ENCODE measurements at places on chromosomes 5 and 9.
A peak's percentile ranks its signal among the peaks of the same experiment; 100 is the strongest.

GRCh38 chr9:124191691-124192395 is 65.9 kb upstream of the NEK6 start:
- peaks cover 3% of the 10 kb centered on the region for H3K4me1 ChIP-seq

- no peaks in the 10 kb centered on the region for H3K36me3 ChIP-seq
- H3K27ac ChIP-seq, result no peak overlapping the region
- H3K27me3 ChIP-seq, result peaks cover 30% of the 10 kb centered on the region
- peaks cover 13% of the 10 kb centered on the region for H3K4me1 ChIP-seq
- no peak for DNase-seq
These were observed 140.2 kb downstream of the HSD17B3 start for GRCh38 chr9:96161819-96162218.

- no peaks in the 10 kb centered on the region for H3K4me1 ChIP-seq
- no peak overlapping the region for H3K4me3 ChIP-seq
- peaks cover 16% of the 10 kb centered on the region for H3K27me3 ChIP-seq
These were observed 20.6 kb upstream of the SCAMP1 start for GRCh38 chr5:78339617-78340436.

DNA sequence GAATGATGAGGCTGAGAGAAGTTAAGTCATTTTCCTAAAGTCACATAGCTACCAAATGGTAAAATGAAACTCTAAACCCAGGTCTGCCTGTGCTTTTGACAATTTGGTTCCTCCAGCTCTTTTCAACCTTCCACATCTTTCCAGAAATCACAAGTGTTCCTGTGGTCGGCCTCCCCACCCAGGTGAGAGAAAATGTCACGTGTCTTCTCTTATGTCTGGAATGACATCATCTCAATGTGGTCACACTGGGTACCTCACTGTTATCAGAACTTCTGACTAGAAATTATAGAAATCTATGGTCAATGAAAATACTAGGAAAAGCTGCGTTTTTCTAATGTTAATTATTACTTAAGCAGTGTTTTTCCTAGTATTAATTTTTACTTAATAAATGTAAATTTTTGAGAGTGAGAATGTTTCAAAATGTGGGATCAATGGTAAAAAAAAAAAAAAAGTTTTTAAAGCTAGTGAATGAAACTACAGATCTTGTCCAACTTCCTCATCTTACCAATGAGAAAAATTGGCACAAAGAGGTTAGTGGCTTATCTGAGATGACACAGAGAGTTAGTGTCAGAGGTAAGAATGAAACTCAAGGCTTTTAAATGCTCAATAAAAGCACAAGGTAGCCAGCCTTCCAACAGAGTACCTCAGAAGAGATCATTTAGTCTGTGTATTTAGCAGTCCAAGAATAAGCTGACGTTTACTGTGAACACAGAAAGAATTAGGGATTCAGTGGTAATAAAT is 228.7 kb upstream of the NR4A3 start:
- DNase-seq, result no peak
- H3K27ac ChIP-seq, result no peak overlapping the region
- peaks cover 3% of the 10 kb centered on the region for H3K36me3 ChIP-seq
- H3K4me1 ChIP-seq, result peaks cover 20% of the 10 kb centered on the region
- no peak overlapping the region for H3K4me3 ChIP-seq

DNA sequence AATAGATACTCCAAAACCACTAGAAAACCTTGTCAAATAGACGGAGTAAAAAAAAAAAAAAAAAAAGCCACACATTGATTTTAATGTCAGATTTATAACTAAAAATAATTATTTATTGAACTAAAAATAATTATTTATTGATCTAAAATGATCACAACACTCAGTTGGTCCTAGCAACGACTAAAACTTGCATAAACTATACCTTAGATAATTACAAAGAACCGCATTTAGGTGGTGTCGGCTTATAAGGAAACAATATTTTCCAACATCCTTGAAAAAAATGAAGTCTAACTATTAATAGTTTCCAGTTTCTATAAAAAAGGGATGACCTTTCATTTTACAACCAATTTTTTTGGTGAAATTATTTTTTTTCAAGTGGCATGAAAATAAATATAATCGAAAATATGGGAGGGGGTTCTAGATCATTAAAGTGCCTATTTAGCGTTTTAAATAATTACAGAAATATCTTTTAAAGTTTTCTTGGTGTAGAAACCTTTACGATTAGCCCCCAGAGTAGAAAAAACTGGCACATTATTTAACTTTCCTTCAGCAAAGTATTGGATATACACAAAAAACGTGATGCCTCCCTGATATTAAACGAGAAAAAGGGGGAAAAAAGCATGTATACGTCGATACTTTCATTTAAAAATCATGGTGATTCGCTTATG is 3.7 kb downstream of the ARRDC3 start:
- H3K27ac ChIP-seq, result peak overlapping the region; percentile 100
- peaks cover 21% of the 10 kb centered on the region for H3K36me3 ChIP-seq
- DNase-seq, result no peak

DNA sequence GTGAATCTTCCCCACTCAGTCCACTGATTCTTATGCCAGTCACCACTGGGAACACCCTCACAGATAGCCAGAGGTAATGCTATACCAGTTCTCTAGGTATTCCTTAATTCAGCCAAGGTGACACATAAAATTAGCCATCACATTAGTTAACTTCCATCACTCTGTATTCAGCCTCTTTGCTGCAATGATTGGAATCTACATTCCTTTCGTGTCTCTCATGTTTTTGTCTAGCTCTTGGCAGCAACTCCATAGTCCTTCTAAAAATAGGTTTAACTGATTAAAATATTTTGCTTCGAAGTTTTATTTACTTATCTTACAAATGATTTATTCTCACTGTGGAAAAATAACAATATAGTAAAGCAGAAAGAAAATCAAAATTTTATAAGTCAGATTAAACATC is 19.6 kb upstream of the RNF20 start:
- peaks cover 15% of the 10 kb centered on the region for H3K27me3 ChIP-seq
- no peak overlapping the region for H3K4me3 ChIP-seq
- no peak for DNase-seq
- no peaks in the 10 kb centered on the region for H3K36me3 ChIP-seq

DNA sequence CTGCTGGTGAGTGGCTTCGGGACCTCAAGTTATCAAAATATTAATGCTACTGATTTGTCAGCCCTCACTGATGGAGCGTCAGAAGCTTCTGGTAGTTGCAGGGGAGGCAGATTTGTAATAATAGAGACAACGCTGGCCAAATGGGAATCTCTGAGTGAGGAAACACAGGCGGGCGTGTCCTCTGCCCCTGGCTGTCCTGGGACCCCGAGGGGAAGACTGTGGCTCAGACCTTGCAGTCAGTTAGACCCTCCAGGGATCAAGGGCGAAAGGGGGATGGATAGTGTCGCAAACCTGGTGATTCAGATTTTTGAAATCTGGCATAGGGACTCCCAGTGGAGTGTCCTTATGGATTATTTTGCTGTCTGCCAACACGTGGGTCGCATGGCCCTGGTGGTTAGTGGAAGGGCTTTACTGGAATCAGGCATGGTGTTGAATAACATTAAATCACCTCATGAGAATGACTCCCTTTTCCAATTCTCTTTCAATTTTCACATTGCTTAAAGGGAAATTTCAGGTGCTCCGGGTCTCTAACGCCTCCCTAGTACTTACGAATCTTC is 35.1 kb upstream of the NTNG2 start:
- H3K27me3 ChIP-seq, result peaks cover 52% of the 10 kb centered on the region
- no peak overlapping the region for H3K27ac ChIP-seq
- H3K36me3 ChIP-seq, result no peaks in the 10 kb centered on the region
- DNase-seq, result no peak

- H3K4me3 ChIP-seq, result no peak overlapping the region
- H3K27ac ChIP-seq, result no peak overlapping the region
These were observed 152.2 kb downstream of the ADAMTSL1 start for GRCh38 chr9:18626046-18626698.

- no peaks in the 10 kb centered on the region for H3K27me3 ChIP-seq
- H3K4me1 ChIP-seq, result no peaks in the 10 kb centered on the region
- H3K36me3 ChIP-seq, result peaks cover 5% of the 10 kb centered on the region
- DNase-seq, result no peak
- no peak overlapping the region for H3K27ac ChIP-seq
These were observed 178.7 kb downstream of the WDR70 start for GRCh38 chr5:37557734-37558293.

DNA sequence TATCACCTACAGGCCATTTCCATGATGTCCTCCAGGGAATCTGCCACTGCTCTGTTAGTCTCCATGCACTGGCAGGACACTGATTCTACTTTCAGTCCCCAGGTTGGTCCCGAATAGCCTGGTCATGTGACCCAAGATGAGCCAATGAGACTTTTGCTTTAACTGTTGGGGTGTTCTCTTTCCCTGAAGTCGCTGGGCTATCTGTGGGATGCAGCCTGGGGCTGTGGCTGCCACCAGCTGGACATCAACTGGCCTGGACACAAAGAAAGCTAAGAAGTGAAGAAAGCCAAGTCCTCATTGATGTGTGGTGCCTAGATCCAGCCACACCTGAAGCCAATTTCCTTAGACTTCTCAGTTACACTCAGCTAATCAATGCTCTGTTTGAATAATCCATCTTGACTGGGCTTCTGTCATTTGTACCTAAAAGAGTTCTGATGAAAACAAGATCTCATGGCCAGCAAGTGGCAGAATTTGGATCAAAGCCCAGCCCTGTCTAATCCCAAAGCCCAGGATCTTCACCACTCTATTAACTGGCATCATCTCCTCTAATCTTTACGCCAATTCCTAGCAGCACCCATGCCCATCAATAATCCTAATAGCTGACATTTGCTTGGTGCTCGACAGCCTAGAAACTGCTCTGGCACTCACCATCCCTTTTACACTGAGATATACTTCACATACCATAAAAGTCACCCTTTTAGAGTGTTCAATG is 37.0 kb downstream of the SH3PXD2B start:
- no peak overlapping the region for H3K27ac ChIP-seq
- no peak overlapping the region for H3K4me3 ChIP-seq
- no peak for DNase-seq
- H3K27me3 ChIP-seq, result peaks cover 2% of the 10 kb centered on the region
- H3K36me3 ChIP-seq, result no peaks in the 10 kb centered on the region

- no peak overlapping the region for H3K4me3 ChIP-seq
- no peak for DNase-seq
- H3K27me3 ChIP-seq, result no peaks in the 10 kb centered on the region
- H3K27ac ChIP-seq, result no peak overlapping the region
- H3K4me1 ChIP-seq, result no peaks in the 10 kb centered on the region
These were observed 555.8 kb upstream of the CLINT1 start for GRCh38 chr5:158414780-158415179.

GRCh38 chr5:127492854-127493738 is 24.3 kb upstream of the PRRC1 start:
- H3K27me3 ChIP-seq, result peaks cover 48% of the 10 kb centered on the region
- H3K4me3 ChIP-seq, result no peak overlapping the region
- H3K27ac ChIP-seq, result no peak overlapping the region
- H3K4me1 ChIP-seq, result no peaks in the 10 kb centered on the region
- no peaks in the 10 kb centered on the region for H3K36me3 ChIP-seq

DNA sequence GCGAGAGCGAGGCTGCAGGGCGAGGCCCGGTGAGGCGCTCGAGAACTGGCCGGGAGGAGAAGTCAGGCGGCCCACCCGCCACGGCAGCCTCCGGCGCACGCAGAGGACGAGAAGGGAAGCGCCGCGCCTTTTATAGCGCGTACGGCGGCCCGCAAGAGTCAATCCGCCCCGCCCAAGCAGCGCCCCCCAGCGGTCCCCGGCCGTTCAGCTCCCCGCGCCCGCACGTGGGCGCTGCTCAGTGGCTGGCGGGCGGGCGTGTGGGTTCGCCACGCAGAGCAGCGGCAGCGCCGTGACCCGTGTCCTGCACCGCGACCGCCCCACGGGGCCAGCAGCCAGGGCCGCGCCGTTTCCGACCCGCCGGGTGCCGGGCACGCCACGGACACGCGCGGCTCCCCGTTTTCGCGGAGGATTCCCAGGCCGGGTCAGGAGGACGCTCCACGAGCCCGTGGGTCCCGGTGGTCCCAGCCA is 14.6 kb downstream of the LCN10 start:
- DNase-seq, result peak; percentile 98
- peaks cover 16% of the 10 kb centered on the region for H3K36me3 ChIP-seq
- peaks cover 23% of the 10 kb centered on the region for H3K4me1 ChIP-seq
- no peak overlapping the region for H3K27ac ChIP-seq
- H3K27me3 ChIP-seq, result peaks cover 2% of the 10 kb centered on the region
- peak overlapping the region; percentile 98 for H3K4me3 ChIP-seq

- no peak overlapping the region for H3K4me3 ChIP-seq
- no peak overlapping the region for H3K27ac ChIP-seq
- H3K4me1 ChIP-seq, result peaks cover 2% of the 10 kb centered on the region
- H3K27me3 ChIP-seq, result no peaks in the 10 kb centered on the region
- DNase-seq, result no peak
These were observed 178.5 kb downstream of the GDNF start for GRCh38 chr5:37661227-37661920.

DNA sequence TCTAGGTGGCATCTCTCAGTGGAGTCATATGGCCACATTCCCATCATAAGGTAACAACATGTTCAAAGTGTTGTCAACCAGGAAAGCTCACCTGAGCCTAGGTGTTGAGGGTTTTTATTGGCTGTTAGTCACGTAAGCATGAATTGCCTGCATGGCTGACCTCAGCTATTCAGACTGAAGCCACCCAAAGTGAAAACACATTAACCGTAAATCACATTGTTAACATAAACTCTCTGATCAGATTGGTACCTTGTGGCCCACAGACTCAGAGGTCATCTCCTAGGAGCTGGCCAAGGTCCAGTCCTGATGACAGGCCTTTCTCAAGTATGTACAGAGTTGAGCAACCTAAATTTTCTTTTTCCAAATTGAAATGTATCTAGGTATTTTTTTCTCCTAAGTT is 26.7 kb downstream of the SRFBP1 start:
- no peak overlapping the region for H3K4me3 ChIP-seq
- no peaks in the 10 kb centered on the region for H3K27me3 ChIP-seq
- H3K36me3 ChIP-seq, result peaks cover 22% of the 10 kb centered on the region
- no peaks in the 10 kb centered on the region for H3K4me1 ChIP-seq

DNA sequence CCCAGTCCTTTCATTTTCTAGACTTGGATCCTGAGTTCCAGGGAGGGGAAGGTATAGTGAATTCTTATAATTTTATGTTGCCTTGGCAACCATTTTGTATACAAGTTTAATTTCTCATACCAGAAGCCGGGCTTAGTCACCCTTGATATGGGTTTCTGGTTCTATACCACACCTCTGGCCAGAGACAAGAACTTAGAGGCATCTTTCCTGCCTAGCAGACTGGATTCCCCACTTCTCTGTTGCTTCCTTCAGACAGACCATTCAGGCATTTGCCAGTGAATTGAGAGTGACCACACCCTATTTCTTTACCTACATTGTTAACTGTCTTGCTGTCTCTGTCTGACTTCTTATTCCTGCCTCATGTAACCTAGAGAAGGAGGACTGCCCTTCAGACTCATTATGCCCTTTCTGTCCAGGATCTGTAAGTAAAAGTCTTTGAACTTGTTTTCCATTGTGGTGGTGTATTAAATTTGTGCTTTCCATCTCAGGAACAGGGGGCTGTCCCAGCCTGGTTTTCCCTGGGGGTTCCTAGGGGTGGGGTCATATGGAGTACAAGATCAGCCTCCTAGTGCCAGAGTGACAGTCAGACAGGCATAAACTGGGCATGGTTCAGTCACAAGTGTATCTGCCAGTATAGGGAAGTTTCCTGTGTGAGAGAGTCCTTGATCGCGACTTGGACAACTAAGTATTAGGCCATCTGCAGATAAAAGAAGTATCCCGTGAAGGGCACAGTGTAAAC is 27.4 kb downstream of the TNFSF8 start:
- peaks cover 53% of the 10 kb centered on the region for H3K4me1 ChIP-seq
- peak overlapping the region; percentile 82 for H3K27ac ChIP-seq
- peaks cover 69% of the 10 kb centered on the region for H3K36me3 ChIP-seq
- no peaks in the 10 kb centered on the region for H3K27me3 ChIP-seq
- peak overlapping the region; percentile 41 for H3K4me3 ChIP-seq

GRCh38 chr9:121741228-121741918 is 89.9 kb downstream of the DAB2IP start:
- no peak for DNase-seq
- no peak overlapping the region for H3K27ac ChIP-seq
- no peak overlapping the region for H3K4me3 ChIP-seq
- peaks cover 15% of the 10 kb centered on the region for H3K27me3 ChIP-seq
- H3K36me3 ChIP-seq, result no peaks in the 10 kb centered on the region
- peaks cover 8% of the 10 kb centered on the region for H3K4me1 ChIP-seq

Data from activated naive CD8-positive, alpha-beta T cell treated with anti-CD3 and anti-CD28 coated beads, Interleukin-2, amount 10 ng/mL, durations not matched to agents 7 days and 5 days (primary cell).